Stimulated activated CD4-positive, alpha-beta T cell treated with anti-CD3 and anti-CD28 coated beads, Interleukin-4, amount 100 ng/mL, for 4 hours (primary cell): ENCODE measurements at places on chromosomes 7 and 10.

- DNase-seq = no peak
These were observed 343.7 kb downstream of the PTEN start for GRCh38 chr10:88207121-88207546.

DNA sequence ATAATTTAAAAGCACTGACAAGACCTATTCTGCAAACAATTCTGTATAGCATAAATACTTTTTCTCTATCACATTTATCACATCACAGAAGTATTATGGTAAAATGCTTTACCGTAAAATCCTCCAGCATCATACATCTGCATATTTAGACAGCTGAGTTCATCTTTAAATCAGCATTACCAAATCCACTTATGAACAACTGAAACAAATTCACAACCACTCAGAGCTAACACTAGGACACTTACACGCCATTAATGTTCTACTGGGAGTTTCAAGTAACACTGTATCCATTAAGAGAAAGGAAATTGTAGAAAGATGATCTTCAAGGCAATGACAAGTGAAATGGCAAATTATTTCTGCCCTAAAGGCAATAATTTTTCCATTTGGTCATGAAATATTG, 105.7 kb upstream of the DKK1 start:
- DNase-seq = no peak

- no peak for DNase-seq
These were observed 66.1 kb downstream of the MTPN start for GRCh38 chr7:135911099-135911498.

- DNase-seq = no peak
These were observed 27.1 kb upstream of the COL13A1 start for GRCh38 chr10:69774596-69774995.

DNA sequence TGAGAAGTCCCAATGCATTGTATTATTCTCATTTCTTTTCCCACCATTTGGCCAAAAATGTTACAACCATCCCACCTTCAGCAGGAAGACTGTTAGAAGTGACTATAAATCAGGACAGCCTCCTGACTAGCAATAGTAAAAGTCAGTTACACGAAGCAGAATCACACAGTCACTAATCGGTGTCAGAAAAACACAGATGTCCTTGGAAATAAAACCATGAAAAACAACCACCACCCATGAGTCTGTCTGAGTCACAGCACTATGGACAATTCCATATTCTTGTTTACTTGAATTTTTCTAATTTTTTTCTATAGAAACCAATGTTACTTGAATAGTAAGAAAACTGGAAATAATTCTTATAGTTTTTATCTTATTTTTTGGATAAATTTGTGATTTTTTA, 81.9 kb upstream of the FRMD4A start:
- no peak for DNase-seq

DNA sequence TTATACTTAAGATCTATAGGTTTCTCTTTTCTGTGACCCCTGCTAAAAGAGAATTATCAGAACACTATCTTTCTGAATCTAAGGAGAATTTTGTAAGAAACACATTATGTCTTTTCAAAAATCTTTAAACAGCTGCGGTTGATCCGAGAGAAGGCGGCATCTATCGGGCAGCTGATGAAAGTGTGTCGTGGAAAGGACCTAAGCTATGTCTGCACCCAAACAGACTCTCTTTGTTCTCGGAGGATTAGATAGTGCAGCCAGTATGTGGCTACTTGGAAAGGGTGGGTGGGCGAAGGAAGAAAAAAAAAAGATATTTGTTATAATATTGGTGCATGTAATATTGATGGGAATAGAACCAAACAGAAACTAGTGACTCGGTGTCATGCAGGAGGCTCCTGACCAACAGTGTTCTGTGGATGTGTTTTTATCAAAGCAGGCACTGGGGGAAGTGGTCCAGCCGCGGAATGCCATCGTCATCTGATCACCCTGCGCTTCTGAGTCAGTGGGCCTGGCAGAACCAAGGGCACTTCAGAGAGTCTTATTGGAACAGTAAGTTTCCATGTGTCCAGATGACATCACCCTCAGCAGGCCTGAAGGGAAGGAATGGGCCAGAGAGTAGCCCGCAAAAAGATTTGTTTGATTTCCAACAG, 509.7 kb upstream of the AKR1E2 start:
- DNase-seq = no peak

GRCh38 chr10:44395396-44395795, 10.5 kb upstream of the CXCL12 start:
- no peak for DNase-seq
